Breast epithelium (tissue), 4 donors: ENCODE measurements at places on chromosomes 12 and 14.
A peak's percentile ranks its signal among the peaks of the same experiment; 100 is the strongest.

- no peaks in the 10 kb centered on the region for H3K27me3 ChIP-seq
- H3K4me3 ChIP-seq = no peak overlapping the region
- H3K27ac ChIP-seq = no peak overlapping the region
- H3K36me3 ChIP-seq = no peaks in the 10 kb centered on the region
- no peak for DNase-seq
These were observed 264.1 kb upstream of the PRKD1 start for GRCh38 chr14:30191639-30192279.

GRCh38 chr12:16828891-16829290 is 222.9 kb upstream of the LMO3 start:
- no peak overlapping the region for H3K4me3 ChIP-seq
- no peaks in the 10 kb centered on the region for H3K36me3 ChIP-seq
- H3K27me3 ChIP-seq = no peaks in the 10 kb centered on the region
- H3K4me1 ChIP-seq = no peaks in the 10 kb centered on the region

DNA sequence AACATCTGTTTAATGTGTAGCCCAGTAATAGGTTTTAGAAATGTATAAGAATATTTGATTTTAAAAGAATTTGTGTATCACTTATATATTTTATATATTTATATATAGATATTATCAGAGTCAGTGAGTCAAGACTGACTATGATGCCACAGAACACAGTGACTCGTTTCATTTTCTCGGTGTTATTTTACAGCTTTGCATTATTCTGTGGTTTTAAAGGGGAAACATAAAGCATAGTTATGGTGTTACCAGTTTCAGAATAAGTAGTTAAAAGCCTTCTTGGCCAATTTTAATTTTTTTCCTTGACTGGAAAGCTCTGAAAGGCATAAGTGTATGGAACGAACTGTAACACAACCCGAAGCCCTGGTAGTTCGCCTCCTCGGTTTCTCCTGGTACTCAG is 91.0 kb downstream of the GRIP1 start:
- no peak for DNase-seq
- no peaks in the 10 kb centered on the region for H3K4me1 ChIP-seq
- no peak overlapping the region for H3K27ac ChIP-seq
- H3K36me3 ChIP-seq = no peaks in the 10 kb centered on the region

DNA sequence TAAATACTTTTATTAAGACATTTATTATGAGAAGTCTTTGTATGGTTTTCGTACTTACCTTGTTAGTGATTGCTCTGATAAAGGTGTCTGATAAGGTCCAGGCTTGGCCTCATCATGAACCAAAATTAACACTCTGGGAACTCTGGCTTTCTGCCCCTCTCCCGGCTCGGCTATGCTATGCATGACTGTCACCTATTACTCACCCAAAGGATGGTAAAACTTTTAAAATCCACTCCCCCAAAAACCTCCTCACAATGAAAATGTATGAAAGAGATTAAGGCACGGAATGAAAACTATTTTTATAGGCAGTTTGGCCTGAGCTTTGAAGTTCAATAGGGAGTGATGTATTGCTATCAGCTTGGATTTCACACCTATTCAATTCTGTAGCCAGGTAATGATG is 217.3 kb upstream of the TBX3 start:
- H3K4me3 ChIP-seq = no peak overlapping the region
- no peaks in the 10 kb centered on the region for H3K4me1 ChIP-seq
- H3K27ac ChIP-seq = no peak overlapping the region

DNA sequence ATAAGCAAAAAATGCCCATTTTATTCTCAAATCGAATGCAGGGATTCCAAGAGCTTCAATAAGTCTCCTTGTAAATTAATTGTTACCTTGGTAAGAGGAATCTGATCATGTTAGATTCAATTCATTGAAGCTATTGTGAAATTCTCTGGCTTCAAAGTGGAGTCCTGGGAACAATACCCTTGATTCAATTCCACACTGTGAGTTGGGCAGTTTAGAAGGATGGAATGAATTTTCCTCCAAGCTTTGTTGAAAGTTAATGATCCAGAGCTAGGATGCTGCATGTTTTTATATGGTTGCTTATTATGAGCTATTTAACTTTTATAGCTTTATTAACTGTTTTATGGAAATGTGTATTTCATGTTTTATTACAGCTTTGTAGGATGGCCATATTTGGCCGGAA is 89.9 kb upstream of the IGF1 start:
- H3K4me3 ChIP-seq = no peak overlapping the region
- no peaks in the 10 kb centered on the region for H3K27me3 ChIP-seq
- no peaks in the 10 kb centered on the region for H3K4me1 ChIP-seq
- no peaks in the 10 kb centered on the region for H3K36me3 ChIP-seq
- no peak for DNase-seq

DNA sequence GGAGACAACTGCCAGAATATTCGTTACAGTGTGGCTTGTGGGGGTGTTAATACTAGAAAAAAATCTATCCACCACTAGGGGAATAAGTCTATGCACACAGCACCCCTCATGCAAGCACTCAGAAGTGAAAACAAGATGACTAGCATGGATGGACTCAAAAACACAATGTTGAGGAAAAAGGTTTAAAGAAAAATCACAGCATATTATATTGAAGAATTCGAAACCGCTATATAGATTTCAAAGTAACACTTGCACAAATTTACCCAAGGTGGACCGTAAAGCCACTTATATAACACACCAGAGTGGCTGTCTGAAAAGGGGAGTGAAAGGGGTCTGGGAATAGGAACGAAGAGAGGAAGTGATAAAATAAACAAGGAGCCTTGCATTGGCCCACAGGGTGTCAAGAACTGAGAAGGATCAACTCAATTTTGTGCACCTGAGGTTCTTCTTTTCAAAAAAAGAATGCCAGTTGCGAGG is 544 bp downstream of the ABCD4 start:
- no peaks in the 10 kb centered on the region for H3K27me3 ChIP-seq
- no peak for DNase-seq
- peak overlapping the region; percentile 95 for H3K27ac ChIP-seq
- H3K36me3 ChIP-seq = no peaks in the 10 kb centered on the region
- peak overlapping the region; percentile 92 for H3K4me3 ChIP-seq
- H3K4me1 ChIP-seq = no peaks in the 10 kb centered on the region

DNA sequence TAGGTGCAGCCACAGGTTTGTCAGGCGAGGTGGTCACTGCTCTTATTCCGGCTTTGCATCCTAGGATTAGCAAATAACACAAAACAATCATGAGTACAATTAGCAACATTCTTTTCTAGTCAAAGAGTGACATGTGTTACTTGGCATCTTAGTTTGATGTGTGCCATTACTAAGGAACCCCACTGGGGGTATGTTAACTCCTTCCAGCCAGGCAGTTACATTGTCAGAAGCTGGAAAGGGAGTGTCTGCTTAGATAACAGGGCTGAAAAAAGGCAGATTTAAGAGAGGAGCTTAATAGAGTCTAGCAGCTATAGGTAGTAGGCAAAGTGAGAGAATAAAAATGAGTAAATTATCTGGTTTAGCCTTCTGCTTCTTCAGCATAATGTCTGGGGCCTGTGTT is 30.5 kb upstream of the METAP2 start:
- H3K4me1 ChIP-seq = no peaks in the 10 kb centered on the region
- no peak for DNase-seq
- no peaks in the 10 kb centered on the region for H3K36me3 ChIP-seq

GRCh38 chr14:99808154-99808505 is 14.9 kb downstream of the EML1 start:
- DNase-seq = no peak
- H3K27me3 ChIP-seq = no peaks in the 10 kb centered on the region
- no peaks in the 10 kb centered on the region for H3K36me3 ChIP-seq
- H3K4me3 ChIP-seq = no peak overlapping the region
- H3K4me1 ChIP-seq = no peaks in the 10 kb centered on the region
- no peak overlapping the region for H3K27ac ChIP-seq

DNA sequence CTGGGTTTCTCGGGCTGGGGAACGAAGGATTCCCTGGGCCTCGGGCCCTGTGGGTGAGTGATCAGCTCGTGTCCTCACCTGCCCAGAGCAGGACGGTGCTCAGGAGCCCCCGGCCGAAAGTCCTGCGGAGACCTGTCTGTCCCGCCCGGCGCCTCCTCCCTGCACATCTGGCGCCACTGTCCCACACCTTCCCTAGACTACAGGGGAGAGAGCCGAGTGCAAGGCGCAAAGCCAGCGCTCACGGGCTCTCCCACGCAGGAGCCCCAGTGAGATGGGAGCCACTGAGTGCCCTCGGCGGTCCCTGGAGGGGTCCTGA is 13.1 kb upstream of the TEX22 start:
- H3K27ac ChIP-seq = no peak overlapping the region
- DNase-seq = no peak
- H3K27me3 ChIP-seq = no peaks in the 10 kb centered on the region

DNA sequence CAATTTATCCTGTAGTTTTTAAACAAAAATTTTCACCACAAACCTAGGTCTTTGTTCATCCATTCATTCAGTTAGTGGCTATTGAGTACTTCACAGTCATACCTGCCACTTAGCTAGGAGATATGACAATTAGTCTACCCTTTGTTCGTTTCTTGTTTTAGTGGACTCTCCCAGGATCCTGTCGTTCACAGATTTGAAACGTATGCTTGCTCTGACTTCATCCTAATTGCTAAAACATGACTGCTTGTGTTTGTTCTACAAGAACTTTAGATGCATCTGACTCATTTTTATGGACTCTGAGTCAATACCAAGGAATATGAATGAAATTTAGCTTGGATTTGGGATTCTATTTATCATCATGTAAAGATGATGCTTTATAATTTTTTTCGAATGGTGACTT is 69.5 kb downstream of the TBC1D30 start:
- H3K4me3 ChIP-seq = no peak overlapping the region
- DNase-seq = no peak
- H3K36me3 ChIP-seq = no peaks in the 10 kb centered on the region
- H3K4me1 ChIP-seq = no peaks in the 10 kb centered on the region
- no peaks in the 10 kb centered on the region for H3K27me3 ChIP-seq

DNA sequence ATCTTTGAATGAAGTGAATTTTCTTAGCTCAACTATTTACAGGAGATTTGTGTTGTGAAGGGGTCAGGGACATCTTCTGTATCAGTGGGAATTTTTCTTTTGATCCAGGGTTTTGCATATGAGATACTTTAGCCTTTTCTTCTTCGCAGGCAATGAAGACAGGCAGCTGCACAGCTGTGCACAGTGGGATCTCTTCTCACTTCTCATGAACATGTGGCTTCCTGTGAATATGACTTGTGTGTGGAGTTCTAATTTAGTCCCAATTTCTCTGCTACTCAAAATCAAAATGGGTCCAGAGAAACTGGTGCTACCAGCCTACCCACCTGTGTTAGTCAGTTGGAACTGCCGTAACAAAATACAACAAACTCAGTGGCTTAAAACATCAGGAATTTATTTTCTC is 37.8 kb downstream of the ARF6 start:
- no peaks in the 10 kb centered on the region for H3K4me1 ChIP-seq
- H3K4me3 ChIP-seq = no peak overlapping the region
- no peak overlapping the region for H3K27ac ChIP-seq
- H3K27me3 ChIP-seq = no peaks in the 10 kb centered on the region
- H3K36me3 ChIP-seq = no peaks in the 10 kb centered on the region
- no peak for DNase-seq

DNA sequence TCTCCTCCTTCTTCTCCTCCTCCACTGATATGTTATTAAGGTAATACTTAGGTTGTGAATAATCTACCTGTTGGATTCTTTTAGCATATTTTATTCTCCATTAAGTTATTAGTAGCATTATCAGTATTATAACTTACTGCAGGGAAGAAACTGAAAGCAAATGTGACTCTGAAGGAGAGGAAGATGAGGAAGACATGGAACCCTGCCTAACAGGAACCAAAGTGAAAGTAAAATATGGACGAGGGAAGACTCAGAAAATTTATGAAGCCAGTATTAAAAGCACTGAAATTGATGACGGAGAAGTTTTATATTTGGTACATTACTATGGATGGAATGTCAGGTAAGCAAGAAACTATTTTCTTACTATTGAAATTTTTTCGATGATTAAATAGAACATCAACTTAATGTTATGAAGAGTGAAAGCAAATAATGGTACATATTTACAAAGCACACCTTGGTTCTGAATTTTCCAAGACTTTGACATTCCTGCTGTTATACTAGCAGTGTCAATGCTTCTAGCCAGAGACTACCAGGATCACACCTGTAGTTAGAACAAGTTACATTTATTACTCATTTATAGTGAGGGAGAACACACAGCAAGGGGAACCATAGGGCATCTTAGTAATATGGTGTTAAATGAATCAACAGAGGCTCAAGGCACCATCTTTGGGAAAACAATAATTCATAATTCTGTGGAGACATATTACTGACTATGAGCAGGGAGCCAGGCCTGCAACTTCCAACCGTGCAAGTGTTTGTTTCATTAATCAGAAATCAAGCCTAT is 42.0 kb upstream of the TOMM20L start:
- H3K36me3 ChIP-seq = no peaks in the 10 kb centered on the region
- peak overlapping the region; percentile 10 for H3K27ac ChIP-seq
- H3K4me3 ChIP-seq = no peak overlapping the region

DNA sequence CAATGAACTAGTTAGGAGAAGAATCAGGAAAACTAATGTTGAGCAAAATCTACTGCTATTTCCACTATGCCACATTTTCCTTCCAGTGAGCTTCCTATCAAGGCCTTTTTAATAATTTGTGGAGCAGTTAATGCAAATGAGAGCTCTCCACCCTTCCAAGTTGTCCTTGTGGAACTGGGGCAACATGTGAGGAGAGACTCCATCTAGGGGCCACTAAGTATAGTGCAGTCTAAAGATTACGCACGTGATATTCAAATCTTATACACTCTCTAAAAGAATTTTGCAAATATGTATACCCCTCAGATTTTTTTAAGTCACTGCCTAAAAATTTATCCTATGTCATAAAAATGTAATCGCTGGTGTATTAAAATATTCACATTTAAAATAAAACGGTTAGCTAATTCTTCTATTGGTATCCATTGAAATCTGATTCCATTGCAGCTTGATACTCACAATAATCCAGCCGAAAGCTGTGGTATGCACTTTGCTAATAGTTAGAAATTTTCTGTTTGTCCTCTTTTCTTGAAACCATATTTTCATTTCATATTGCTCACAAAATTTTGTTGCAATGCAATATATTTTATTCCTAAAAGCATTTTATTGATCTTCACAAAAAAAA is 100.1 kb downstream of the PAH start:
- no peak overlapping the region for H3K27ac ChIP-seq
- no peak overlapping the region for H3K4me3 ChIP-seq
- no peaks in the 10 kb centered on the region for H3K36me3 ChIP-seq

DNA sequence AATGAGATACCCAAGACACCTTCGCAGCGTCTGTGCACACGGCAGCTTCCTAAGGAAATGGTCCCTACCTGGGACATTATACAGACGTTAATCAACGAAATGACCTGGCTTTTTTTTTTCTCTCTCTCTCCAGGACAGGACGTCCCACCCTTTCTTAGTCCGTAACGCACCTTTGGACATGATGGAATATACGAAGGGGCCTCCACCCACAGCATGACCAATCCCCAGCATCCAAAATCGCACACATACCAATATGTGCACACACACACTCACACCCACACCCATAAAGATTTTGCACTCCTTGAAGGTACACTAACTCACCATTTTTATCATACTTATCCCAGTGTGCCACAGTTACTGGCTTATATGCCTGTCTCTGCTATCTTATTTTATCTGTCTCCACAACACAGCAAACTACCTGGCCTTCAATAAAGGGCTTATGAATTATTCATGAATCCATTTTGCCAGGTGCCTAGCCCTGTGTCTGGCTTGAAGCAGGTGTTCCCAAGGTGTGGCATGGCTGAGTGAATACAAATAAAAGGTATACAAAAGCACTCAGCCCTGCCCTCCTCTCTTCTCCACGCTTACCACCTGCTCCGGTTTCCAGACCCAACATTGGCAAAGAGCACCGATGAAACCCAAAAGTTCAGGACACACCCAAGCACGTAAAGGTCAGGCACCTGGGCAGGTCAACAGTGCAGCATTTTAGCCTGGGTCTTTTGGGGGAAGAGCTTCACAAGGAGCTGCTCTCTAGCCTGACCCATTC is 2.2 kb downstream of the SCNN1A start:
- H3K27ac ChIP-seq = peak overlapping the region; percentile 97
- peaks cover 24% of the 10 kb centered on the region for H3K4me1 ChIP-seq
- H3K4me3 ChIP-seq = no peak overlapping the region
- no peak for DNase-seq
- no peaks in the 10 kb centered on the region for H3K36me3 ChIP-seq
